ENCODE measurements at places on chromosomes 12 and 14.
A peak's percentile ranks its signal among the peaks of the same experiment; 100 is the strongest.

DNA sequence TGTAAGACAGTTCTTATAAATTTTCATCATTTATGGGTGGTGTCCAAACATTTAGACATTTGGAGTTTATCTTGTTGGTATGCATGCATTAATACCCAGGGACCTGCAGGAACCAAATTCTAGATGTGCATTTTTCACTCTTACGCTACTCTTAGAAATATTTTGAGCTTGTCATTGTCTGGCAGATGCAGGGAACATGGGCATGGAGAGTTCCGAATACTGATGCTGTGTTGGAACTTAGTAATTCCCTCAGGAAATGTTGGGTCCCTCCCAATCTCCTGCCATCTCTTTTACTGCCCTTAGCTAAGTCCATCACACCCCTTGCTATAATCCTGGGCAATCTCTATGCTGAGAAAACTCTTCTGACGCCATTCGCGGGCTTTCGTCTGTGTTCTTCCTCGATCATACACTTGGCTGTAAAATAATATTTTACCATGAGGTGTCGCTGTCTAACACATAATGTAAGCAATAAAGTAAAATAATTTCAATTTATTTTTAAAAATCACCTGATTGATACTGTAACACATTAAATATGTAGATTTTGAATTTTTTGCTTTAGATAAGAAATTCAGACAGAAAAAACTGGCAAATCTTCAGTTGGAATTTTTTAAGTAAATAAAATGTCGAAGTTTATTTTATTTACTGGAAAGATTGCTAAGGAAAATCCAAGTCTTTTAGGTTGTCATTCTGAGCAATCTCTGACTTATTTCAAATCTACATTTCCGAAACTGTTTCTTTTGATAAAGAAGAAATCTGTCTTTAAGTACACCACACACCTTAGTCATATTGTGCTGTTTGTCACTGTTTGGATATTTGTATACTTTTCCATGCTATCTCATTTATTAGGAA lies 304.1 kb upstream of the SSTR1 start:
- no peak overlapping the region for H3K4me3 ChIP-seq
- DNase-seq, result peak; percentile 64
- no peaks in the 10 kb centered on the region for H3K36me3 ChIP-seq
- peaks cover 22% of the 10 kb centered on the region for H3K27me3 ChIP-seq
- H3K27ac ChIP-seq, result no peak overlapping the region

DNA sequence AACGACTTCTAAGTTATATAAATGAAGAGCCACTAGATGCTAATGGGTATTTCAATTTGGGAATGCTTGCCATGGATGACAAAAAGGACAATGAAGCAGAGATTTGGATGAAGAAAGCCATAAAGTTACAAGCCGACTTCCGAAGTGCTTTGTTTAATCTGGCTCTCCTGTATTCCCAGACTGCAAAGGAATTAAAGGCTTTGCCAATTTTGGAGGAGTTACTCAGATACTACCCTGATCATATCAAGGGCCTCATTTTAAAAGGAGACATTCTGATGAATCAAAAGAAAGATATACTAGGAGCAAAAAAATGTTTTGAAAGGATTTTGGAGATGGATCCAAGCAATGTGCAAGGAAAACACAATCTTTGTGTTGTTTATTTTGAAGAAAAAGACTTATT lies 52.8 kb downstream of the TMTC3 start:
- H3K36me3 ChIP-seq, result no peaks in the 10 kb centered on the region
- no peaks in the 10 kb centered on the region for H3K4me1 ChIP-seq
- H3K27me3 ChIP-seq, result no peaks in the 10 kb centered on the region
- H3K27ac ChIP-seq, result no peak overlapping the region

GRCh38 chr12:7091660-7092228 lies 501 bp downstream of the C1R start:
- no peaks in the 10 kb centered on the region for H3K36me3 ChIP-seq
- H3K27me3 ChIP-seq, result peaks cover 17% of the 10 kb centered on the region
- no peak overlapping the region for H3K27ac ChIP-seq
- H3K4me3 ChIP-seq, result peak overlapping the region; percentile 51
- H3K4me1 ChIP-seq, result peaks cover 6% of the 10 kb centered on the region

DNA sequence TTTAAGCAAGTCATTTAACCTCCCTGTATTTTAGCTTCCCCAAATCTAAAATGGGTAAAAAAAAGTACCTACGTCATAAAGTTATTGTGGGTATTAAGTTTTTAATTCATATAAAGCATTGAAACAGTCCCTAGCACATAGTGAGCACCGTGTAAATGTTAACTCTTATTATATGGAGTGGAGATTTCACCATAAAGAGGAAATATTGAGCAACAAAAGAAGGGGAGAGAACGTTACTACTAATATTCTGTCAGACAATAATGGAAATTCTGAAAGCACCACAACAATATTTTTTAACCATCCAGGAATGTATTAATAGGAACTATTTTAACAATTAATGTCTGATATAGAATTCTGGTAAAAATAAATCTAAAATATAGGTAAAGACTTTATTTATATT lies 7.8 kb upstream of the CD163L1 start:
- no peaks in the 10 kb centered on the region for H3K27me3 ChIP-seq
- no peaks in the 10 kb centered on the region for H3K4me1 ChIP-seq
- no peaks in the 10 kb centered on the region for H3K36me3 ChIP-seq

GRCh38 chr14:105422695-105423487 lies 3.3 kb downstream of the MTA1 start:
- H3K4me3 ChIP-seq, result no peak overlapping the region
- peaks cover 18% of the 10 kb centered on the region for H3K4me1 ChIP-seq
- no peaks in the 10 kb centered on the region for H3K27me3 ChIP-seq
- no peak for DNase-seq
- H3K36me3 ChIP-seq, result peaks cover 10% of the 10 kb centered on the region
- H3K27ac ChIP-seq, result no peak overlapping the region

GRCh38 chr14:34072401-34072800 lies 121.5 kb upstream of the EGLN3 start:
- H3K36me3 ChIP-seq, result no peaks in the 10 kb centered on the region
- H3K27me3 ChIP-seq, result no peaks in the 10 kb centered on the region
- no peaks in the 10 kb centered on the region for H3K4me1 ChIP-seq
- no peak overlapping the region for H3K4me3 ChIP-seq
- no peak overlapping the region for H3K27ac ChIP-seq
- DNase-seq, result no peak

DNA sequence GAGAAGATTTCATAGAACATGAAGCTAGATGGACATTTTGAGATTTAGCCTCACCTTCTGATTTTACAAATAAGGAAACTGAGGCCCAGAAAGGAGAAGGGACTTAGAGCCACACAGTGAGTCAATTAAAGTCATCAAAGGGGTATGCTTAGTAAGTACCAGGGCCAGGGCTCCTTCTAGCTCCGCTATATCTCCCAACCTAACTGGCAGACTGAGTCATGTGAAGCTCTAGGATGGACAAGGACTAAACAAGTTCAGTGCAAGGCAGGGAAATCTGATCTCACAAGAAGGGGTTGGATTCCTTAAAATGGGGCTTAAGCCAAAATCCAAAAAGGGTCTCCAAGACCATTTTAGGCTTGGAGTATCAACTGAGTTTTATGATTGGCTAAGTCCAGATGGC lies 215.8 kb downstream of the PHLDA1 start:
- no peak for DNase-seq
- no peak overlapping the region for H3K4me3 ChIP-seq
- H3K27ac ChIP-seq, result no peak overlapping the region
- no peaks in the 10 kb centered on the region for H3K27me3 ChIP-seq

DNA sequence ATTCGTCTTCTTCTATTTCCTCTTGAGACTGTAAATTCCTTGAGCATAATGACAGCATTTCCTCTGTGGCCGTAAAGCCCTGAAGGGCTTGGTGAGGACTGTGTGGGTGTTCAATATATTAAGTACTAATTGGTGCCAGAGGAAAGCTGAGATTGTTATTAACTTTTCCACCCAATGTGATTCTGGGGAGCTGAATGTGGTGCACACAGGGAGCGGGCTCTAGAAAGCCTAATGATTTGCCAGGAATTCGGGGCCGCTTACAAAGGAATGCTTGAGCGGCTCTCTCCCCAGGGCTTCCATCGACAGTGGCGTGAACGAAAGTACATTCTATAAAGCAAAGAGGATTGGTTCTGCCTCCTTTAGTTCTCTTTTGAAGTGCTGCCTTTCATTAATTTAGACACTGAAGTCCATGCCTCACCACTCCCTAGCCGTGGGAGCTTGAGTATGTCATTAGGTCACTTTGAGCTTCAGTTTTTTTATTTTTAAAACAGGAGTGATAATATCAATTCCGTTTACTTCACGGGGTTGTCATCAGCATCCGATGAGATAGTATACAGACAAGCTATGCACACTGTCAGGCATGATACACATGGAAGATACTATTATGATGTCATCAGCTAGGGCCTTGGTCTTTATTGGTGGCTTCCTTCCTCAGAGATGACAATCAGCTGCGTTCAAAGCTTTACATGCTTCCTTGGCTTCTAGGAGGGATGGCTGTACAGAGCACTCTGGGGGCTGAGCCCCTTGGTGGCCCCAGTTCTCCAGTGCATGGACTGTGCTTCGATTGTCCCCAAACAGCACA lies 11.0 kb upstream of the GSG1 start:
- no peak overlapping the region for H3K4me3 ChIP-seq
- H3K4me1 ChIP-seq, result peaks cover 25% of the 10 kb centered on the region
- H3K27me3 ChIP-seq, result no peaks in the 10 kb centered on the region

GRCh38 chr14:85519661-85520305 lies 10.2 kb upstream of the FLRT2 start:
- no peak for DNase-seq
- no peak overlapping the region for H3K27ac ChIP-seq
- H3K27me3 ChIP-seq, result no peaks in the 10 kb centered on the region
- H3K4me1 ChIP-seq, result peaks cover 21% of the 10 kb centered on the region
- no peaks in the 10 kb centered on the region for H3K36me3 ChIP-seq

GRCh38 chr14:20469890-20470602 lies 840 bp downstream of the PNP start:
- H3K36me3 ChIP-seq, result peaks cover 14% of the 10 kb centered on the region
- peak; percentile 84 for DNase-seq
- H3K27ac ChIP-seq, result peak overlapping the region; percentile 76

- DNase-seq, result no peak
- H3K27ac ChIP-seq, result no peak overlapping the region
- H3K4me3 ChIP-seq, result no peak overlapping the region
- H3K27me3 ChIP-seq, result no peaks in the 10 kb centered on the region
- no peaks in the 10 kb centered on the region for H3K36me3 ChIP-seq
Measured at GRCh38 chr12:80107221-80107620, 7.9 kb downstream of the OTOGL start.

DNA sequence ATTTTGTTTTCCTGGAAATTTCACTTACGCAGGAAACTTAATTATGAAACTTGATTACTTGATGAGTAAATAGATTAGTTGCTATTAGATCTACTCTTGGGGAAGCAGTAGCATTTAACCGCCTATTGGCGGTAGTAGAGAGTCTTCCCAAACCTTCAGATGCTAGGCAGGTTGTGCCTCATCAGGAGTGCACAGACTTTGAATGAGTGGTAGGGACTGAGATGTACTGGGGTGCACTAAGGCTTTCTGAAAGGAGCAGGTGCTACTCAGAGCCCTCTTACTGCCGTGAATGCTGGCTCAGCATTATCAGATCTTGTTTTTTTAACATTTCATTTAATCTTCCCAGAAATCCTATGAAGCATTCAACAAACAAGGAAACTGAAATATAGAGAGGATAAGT lies 7.7 kb downstream of the GATC start:
- H3K27me3 ChIP-seq, result no peaks in the 10 kb centered on the region
- no peak overlapping the region for H3K27ac ChIP-seq
- H3K4me1 ChIP-seq, result no peaks in the 10 kb centered on the region
- no peak overlapping the region for H3K4me3 ChIP-seq

DNA sequence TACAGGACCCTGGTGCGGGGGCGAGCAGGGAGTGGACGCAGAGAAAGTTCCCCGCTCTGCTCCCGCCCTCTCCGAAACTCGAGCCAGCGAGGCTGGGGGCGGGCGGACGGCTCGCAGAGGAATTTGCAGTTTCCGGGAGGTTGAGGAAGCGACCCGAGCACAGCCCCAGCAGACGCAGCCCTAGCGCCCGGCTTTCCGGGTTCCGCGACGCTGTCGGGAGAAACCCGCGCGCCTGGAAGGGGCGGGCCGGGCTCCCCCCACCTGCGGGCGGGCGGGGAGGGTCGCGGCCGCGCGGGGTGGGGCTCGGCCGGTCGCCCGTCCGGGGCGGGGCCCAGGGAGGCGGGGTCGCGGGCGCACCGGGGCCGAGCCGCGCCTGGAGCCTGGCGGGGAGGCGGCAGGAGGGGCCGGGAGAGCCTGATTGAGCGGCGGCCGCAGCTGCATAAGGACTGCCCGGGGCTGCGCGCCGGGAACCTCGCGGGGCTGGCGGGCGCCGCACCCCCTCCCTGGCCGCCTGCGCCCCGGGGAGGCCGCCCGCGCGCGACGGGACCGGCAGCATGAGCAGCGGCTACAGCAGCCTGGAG lies at the start of gene RASSF3:
Gene RASSF3 (plus strand): TSS at position 417 of the 581 bp plus-strand sequence. CDS start 138 bp downstream, at position 555.
- peak; percentile 79 for DNase-seq
- H3K4me1 ChIP-seq, result peaks cover 23% of the 10 kb centered on the region
- H3K27ac ChIP-seq, result peak within 1 kb of the TSS; percentile 78
- H3K4me3 ChIP-seq, result peak within 1 kb of the TSS; percentile 92

DNA sequence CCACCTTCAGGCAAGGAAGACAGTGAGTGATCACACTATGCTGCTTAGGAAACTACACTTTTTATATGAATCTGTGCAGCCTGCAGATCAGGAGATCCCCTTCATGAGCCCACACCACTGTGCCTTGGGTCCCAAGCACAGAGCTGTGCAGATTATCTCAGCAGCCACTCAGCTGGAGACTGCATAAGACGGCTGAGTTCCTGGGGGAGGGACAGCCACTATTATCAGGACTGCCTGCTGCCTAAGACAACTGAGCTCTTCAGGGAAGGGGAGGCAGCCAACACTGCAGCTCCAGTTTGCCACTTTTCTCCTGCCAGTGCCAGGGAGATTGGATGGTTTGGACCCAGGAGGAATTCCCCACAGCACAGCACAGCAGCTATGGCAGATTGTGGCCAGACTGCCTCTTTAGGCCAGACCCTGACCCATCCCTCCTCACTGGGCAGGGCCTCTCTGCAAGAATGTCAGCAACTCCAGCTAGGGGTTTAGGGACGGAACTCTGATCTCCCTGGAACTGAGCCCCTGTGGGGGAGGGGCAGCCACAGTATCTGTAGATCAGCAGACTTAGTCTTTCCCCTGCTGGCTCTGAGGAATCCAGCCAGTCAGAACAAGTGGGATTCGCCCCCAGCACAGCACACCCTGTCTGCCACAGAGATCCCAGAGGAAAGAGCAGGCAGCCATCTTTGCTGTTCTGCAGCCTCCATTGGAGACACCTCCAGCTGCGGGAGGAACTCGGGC lies 141.3 kb downstream of the KLHL28 start:
- H3K27ac ChIP-seq, result no peak overlapping the region
- H3K4me1 ChIP-seq, result no peaks in the 10 kb centered on the region
- H3K36me3 ChIP-seq, result no peaks in the 10 kb centered on the region
- no peak overlapping the region for H3K4me3 ChIP-seq

DNA sequence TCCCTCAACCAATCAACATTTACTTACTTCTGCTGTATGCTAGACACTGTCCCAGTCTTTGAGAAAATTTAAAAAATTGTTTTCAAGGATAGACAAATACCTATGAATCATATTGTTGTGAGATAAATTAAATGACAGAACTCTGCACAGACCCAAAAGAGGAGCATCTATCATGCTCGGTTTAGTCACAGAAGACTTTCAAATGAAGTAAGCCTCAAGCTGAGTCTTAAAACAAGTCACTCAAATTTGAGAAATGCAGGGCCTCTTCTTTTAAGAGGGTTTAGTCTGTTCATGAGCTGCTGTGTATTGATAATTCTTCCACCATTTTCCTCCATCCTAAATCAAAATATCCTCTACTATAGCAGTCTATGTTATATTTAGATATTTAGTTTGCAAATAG lies 24.4 kb upstream of the COCH start:
- H3K4me1 ChIP-seq, result no peaks in the 10 kb centered on the region
- H3K27ac ChIP-seq, result no peak overlapping the region
- no peak overlapping the region for H3K4me3 ChIP-seq

GRCh38 chr12:106625976-106626375 lies 43.2 kb downstream of the RFX4 start:
- DNase-seq, result no peak
- no peaks in the 10 kb centered on the region for H3K36me3 ChIP-seq
- no peaks in the 10 kb centered on the region for H3K4me1 ChIP-seq

All from endothelial cell of umbilical vein (primary cell).